Activated T-cell treated with anti-CD3 and anti-CD28 coated beads, Interleukin-2, amount 50 U/mL, for 24 hours (primary cell): ENCODE measurements at places on chromosomes 5 and 9.

DNA sequence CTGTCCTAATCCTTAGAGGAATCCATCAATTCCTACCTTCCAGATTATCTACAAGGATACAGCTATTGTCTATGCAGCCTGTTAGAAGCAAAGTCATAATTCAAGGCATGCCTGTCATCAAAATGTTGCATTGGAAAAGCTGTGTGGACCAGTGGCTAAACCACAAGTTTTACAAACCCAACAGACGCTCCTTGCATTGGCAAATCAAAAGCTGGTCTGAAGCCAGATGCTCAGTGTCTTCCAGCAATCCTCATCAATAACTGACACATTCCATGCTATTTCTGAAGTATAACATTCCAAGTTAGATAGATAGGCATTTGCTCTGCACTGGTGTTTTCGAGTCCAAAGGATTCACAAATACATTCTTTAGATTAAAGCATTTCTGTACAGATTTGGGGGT is 213.6 kb downstream of the EBF1 start:
- DNase-seq = no peak

DNA sequence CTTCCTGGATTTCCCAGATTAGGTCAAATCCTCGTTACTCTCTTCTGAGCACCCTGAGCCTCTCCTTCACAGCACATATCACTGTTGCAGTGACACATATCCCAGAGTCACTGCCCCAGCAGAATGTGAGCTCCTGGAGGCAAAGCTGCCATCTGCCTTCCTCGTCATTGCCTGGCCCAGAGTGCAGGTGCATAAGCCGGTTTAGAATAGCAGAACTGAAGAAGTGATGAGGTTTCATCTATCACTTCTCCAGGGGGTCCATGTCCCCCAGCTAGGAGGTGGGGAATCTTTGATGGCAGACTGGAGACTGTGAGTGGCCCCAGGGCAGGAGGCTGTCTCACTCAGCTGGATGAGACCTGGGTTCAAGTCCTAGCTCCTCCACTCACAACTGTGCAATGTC is 25.8 kb downstream of the NIPAL4 start:
- no peak for DNase-seq

DNA sequence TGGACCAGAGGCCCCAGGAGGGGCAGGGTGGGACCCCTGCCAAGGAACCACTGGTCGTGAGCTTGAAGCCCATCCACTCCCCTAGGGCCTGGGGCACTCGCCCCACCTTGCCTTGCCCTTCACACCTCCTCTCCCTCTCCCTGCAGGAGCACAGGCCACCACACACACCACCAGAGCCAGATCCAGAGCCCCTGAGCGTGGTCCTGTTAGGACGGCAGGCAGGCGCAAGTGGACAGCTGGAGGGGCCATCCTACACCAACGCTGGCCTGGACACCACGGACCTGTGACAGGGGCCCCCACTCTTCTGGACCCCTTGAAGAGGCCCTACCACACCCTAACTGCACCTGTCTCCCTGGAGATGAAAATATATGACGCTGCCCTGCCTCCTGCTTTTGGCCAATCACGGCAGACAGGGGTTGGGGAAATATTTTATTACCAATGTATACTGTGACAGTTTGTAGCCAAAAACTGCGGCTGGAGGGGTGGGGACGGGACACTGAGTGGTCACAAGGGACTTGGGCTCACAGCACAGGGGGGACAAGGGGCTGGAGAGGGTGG is 14.5 kb downstream of the GPRIN1 start:
- no peak for DNase-seq

- peak; percentile 83 for DNase-seq
Observed at GRCh38 chr9:35664531-35665470, at the start of gene ARHGEF39. Gene ARHGEF39, minus strand, starts transcription at chr9:35665195. Its CDS starts 26 bp downstream, at chr9:35665169.

DNA sequence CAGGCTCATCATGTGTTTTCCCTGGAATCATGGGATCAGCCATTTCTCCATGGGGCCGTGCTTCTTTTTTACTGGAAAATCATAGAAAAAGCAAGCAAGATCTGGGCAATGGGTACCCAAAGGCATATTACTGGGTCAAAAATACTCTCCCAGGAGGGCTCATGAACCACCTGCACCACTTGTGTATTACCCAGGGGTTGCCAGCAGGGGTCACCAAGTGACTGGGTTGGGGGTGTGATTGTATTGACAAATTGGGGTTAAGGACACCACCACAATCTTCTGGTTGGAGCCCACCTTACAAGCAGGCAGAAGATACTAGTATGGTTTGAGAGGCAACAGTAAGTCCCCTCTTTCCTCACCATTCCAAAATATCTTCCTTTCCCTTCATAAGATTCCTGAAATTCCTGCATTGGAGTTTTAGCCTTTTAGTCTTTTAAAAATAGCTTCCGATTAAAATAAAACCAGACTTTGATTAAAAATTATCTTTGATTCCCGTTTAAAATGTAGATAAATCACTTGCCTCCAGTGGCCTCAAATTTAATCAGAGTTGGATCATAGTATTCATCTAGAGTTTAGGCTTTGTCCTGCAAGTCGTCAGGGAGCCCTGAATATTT is 603.3 kb downstream of the KIF4B start:
- DNase-seq = peak; percentile 61

DNA sequence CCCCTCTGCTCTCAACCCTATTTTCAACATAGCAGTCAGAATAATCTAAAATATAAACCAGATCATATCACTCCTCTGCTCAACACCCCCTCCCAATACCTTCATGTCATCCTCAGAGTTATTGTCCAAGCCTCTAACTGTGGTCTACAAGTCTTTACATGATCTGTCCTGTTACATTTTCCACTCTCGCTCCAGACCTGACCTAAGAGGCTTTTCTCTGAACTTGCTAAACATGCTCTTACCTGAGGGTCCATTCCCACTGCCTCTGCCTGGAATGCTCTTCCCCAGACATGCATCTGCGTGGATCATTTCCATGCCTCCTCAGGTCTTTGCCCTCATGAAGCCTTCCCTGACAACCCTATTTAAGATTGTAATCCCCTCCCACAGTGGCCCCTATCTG is 12.0 kb downstream of the NIPSNAP3B start:
- no peak for DNase-seq

DNA sequence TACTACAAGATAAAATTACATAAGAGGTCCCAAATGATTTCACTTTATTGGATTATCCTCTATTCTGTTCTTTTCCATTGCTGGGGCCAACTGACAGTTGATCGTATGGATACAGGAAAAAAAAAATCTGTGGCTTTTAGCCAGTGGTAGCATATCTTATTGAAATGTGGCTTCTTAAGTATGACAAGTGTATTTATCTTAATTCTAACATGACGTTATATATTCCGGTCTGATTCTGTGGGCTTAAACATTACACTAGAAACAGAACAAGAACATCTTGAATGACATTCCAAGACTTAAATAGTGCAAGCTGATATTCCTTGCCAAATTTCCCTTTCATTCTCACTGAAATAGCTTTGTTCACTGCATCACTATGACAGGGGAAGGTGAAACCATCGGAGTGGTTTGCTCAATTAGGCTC is 117.9 kb downstream of the INSYN2B start:
- DNase-seq = no peak

DNA sequence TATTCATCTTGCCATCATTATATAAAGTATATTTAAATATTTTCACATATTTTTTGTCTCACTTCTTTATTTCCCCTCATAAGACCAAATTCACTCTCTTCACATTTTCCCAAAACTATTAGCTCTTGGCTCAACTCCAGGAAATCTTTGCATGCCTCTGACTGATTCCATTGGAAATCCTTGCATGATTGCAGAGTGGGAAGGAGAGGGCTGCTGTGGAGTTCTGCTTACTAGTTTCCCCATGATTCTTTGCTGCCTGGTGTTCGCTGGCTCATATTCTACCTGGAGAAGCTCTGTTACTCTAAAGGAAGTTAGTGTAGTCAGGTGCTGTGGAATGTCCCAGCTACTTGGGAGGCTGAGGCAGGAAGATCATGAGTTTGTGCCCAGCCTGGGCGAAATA is 41.9 kb downstream of the LIX1 start:
- DNase-seq = no peak

DNA sequence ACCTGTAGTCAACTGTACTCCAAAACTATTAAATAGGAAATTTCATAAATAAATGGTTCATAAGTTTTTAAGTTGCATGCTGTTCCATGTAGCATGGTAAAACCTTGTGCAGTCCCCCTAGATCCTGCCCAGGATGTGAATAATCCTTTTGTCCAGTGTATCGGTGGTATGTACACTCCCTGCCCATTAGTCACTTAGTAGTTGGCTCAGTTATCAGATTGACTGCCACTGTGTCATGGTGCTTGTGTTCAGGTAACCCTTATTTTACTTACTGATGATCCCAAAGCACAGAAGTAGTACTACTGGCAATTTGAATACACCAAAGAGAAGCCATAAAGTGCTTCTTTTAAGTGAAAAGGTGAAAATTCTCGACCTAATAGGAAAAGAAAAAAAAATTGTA is 134.2 kb downstream of the RNF180 start:
- no peak for DNase-seq
